ENCODE measurements at places on chromosomes 5 and 9.

DNA sequence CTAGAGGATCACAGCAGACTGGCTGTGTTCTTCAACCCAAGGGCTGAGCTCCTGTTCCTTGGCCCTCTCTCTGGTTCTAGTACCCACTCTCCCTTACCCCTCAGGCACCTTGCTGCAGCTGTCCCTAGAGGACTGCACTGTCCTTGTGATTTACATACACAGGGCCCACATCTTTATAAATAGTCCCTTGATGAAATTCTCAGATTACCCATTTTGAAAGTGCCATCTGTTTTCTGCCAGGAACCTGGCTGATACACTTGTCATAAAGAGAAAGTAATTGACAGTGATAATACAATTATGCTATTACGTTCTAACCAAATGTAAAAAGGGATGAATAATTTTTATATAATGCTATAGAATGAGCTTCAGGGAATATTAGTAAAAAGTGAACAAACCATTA is 16.5 kb upstream of the SPARC start:
- DNase-seq: no peak

DNA sequence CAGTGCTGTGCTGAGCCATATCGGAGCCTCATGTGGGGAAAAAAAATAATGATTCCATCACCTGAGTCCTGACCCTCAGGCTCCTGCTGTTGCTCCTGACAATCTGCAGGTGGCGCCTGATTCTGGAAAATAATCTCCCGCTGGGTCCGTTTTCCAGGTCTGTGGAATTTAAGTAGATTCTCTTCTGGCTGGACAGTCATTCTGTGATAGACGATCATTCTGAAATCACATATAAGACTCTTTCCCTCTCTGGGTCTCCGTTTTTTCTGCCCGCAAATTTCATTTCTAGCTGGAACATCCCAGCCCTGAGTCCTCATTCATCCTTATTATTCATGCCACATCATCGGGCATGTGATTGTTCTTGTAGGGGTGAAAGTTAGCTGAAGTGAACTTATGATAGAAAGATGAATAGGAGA is 22.1 kb upstream of the STXBP1 start:
- peak; percentile 6 for DNase-seq

DNA sequence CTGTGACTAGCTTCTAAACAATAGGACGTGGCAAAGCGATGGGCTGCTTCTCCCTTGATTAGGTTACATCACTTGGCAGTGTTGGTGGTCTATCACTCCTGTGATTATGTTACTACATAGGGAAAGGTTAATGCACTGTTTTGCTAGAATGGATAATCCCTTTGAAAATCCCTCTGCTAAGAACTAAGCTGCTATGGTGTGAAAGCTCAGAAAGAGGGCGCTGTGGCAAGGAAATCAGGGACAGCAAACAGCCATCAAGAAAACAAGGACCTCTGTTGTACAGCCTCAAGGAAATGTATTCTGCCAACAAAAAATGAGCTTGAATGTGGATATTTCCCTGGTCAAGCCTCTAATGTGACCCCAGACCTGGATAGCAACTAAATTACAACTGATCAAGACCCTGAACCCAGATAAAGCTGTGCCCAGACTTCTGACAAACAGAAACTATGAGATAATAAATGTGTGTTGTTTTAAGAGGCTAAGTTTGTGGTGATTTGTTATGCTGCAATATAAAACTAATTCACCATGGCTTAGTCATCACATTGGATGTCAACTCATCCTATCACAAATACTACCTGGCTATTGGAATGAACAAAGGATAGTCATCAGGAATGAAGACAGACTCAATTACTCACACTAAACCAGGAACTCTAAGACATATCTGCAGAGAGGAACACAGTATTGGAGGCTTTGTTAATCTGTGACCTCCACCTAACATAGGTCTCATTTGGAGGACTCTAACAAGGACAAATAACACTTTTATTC is 1215.9 kb downstream of the EFNA5 start:
- no peak for DNase-seq

- no peak for DNase-seq
Observed at GRCh38 chr5:67360047-67360446, 163.4 kb upstream of the CD180 start.

- no peak for DNase-seq
Observed at GRCh38 chr9:112997236-112997941, 14.6 kb downstream of the ZNF883 start.

- no peak for DNase-seq
Observed at GRCh38 chr5:149596712-149597111, 15.4 kb downstream of the ARHGEF37 start.

- no peak for DNase-seq
Observed at GRCh38 chr9:80885894-80886293, 803.5 kb downstream of the TLE1 start.

DNA sequence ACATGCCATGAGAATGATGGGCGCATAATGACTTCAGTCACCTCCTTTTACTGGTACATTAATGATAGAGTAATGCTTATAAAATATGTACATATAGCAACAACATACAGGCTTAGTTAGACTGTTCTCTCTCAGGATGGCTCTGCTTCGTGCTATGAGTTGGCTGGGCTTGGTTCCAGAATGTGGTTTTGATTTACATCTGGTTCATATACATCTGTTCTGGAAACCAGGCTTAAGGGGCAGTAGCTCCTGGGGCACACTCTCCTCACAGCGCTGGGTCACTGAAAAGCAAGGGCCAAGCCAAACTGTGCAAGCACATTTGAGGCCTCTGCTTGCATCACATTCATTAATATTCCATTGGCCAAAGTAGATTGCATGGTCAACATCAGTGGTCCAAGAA is 44.9 kb downstream of the PCSK1 start:
- no peak for DNase-seq

DNA sequence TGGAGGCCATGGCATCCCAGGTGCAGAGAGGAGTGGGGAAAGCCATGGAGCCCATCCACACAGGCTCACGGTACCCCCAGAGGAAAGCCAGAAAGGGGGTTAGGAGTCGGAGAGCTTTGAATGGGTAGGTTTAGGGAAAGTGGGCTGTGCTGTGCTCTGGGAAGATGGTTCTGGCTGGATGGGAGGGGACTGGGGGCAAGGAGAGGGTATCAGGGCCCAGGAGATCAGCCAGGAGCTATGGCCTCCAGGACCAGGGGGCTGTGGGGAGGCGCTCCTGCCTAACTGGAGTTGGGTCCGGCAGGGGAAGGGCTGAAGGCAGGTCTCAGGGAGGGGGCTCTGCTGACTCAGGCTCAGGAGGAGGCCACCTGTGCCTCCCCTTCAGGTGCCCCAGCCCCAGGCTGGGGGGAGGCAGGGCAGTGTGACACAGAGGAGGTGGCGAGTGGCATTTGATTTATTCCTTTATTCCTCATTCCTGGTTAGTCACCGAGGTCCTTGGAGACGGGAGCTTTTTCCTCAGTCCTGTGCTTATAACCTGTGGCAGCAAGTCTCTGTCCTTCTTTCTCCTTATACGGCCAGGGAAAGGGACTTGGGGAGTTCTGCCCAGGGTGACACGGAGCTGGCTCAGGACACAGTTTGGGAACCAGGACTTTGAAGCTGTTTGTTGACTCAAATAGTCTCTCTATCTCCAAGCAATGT is 60.8 kb downstream of the TSTD2 start:
- DNase-seq: no peak

GRCh38 chr5:147303251-147303650 is 68.4 kb downstream of the STK32A start:
- DNase-seq: no peak

DNA sequence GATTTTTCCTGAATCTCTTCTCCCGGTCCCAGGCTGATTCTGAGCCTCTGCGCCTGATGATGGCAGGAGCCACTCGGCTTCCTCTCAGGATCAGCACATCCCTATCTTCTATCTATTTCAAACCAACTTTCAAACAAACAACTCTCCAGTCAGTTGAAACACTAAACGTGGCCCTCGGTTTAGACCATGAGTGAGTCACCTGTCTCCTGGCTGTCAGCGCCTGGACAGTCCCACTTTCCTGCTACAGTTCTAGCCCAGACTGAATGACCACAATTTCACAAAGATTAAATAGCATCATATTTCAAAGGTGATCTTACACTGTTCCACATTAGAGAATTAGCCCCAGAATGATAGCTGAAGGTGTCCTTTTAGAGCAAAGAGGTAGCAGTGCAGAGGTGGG is 6.2 kb downstream of the SLC6A19 start:
- DNase-seq: no peak

DNA sequence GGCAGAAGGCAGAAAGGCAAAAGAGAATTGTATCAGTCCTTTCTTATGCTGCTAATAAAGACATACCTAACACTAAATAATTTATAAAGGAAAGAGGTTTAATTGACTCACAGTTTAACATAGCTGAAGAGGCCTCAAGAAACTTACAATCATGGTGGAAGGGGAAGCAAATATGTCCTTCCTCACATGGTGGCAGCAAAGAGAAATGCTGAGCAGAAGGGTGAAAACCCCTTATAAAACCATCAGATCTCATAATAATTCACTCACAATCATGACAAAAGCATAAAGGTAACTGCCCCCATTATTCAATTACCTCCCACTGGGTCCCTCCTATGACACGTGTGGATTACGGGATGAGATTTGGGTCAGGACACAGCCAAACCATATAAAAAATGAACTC is 312.5 kb upstream of the PTGER4 start:
- DNase-seq: no peak

DNA sequence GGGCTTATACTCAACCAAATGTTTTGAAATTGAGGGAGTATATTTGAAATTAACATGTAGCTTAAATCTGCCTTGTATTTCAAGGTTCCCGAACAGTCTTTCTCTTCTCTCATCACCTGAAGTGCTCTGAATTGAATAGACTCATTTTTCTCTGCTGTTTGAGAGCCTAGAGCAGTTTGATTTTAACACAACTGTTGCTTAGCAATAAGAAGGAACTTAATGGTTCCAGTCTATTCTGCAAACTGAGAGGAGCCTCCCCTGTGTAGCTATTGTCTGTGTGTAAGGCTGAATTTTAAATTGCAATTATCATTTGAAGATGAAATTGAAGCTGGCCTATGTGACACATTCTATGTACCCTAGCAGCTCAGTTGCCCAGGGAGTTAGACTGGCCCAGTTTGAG is 87.1 kb upstream of the CKMT2 start:
- DNase-seq: peak; percentile 23

GRCh38 chr9:136381311-136381710 is 7.8 kb upstream of the CARD9 start:
- DNase-seq: no peak

DNA sequence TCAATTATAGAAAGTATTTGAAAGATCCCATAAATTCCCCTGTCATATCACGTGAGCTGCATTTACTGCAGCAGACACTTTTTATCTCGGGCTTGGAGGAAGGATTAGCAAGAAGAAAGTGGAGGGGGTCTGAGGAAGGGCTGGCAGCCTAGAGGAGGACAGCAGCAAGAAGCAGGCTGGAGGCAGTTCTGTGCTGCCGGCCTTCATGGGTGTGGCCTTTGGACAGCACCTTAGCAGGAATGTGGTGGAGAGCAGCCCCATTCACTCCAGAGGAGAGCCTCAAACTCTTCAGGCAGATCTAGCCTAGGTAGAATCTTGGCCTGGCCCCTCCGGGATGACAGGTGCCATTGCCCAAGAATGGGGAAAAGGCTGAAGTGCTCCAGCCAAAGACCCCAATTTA is 89.8 kb upstream of the GABRP start:
- DNase-seq: no peak

- peak; percentile 42 for DNase-seq
Observed at GRCh38 chr5:14144586-14145434, 1.7 kb downstream of the TRIO start.

GRCh38 chr9:114856942-114857315 is 51.1 kb upstream of the TNFSF15 start:
- DNase-seq: no peak

- DNase-seq: no peak
Observed at GRCh38 chr9:91839926-91840465, 110.0 kb downstream of the ROR2 start.

- DNase-seq: no peak
Observed at GRCh38 chr9:24936117-24936516, 390.4 kb upstream of the IZUMO3 start.

DNA sequence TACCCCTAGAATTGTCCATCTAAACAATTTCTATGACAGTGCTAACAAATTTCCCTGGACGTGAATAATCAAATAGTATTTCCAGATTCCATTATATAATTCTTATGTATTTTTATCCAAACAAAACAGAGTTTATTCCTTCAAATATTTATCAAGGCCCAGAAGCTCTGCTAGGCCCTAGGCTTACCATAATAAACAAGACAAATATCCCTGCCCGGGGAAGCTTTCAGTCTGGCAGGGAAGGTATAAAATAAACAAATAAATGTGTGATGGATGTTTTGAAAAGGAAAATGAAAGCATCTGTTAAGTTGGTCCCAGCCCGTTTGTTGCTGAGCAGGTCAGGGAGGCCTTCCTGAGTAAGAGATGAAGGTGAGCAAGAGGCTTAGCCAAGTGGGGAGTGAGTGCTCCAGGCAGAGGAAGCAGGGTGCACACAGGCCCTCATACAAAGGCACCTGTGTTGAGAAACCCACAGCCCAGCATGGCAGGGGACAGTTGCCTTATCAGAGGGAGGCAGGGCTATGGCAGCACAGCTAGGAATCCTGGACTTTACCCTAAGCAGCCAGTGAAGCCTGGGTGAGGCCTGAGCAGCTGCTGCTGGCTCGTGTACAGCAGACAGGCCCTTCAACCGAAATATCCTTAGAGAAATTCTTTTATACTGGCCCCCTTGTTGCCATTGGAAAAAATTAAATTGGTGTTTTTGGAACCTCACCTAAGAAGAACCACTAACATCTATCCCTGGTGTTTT is 7.7 kb upstream of the SLC35D2 start:
- DNase-seq: no peak

GRCh38 chr5:144114571-144114970 is 55.9 kb downstream of the YIPF5 start:
- DNase-seq: no peak

DNA sequence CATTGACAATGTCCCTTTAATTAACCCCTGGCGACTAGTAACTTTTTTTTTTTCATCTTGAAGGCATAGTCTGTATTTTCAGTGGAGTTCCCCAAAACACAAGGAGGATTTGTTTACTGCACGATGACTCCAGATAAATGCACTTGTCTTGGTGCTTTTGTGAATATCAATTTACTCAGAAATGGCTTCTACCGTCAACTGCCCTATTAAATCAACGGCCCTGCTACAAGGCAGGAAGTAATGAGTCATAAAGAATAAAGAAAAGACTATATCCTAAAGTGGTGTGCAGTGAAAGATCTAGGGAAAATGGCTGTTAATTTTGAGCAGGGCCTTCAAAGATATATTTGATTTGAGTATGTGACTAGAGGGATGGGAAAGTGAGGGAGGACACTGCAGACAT is 388.3 kb upstream of the CHD1 start:
- no peak for DNase-seq

DNA sequence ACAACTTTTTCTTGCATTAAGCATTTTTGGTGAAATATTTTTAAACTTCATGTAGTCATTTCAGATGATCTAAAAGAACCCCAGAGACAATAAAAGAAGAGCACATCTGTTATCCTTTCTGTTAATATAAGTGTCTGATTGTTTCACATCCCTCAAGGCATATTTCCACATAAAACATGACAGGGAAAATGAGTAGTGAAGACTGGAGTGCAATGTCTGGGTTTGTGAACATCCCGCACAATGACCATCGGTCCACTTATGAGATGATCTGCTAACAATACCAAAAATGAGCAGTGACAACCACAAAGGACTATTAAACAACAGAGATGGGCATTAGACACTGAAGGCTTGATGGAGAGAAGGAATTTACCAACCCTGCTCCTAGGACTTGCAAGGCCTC is 209.1 kb downstream of the NR2F1-AS1 start:
- DNase-seq: no peak
